ENCODE measurements at places on chromosomes 4 and X. TPM values are rescaled to one million over a fixed set of nuclear protein-coding genes. Genes with fewer than 3 reads are reported as not detected.

DNA sequence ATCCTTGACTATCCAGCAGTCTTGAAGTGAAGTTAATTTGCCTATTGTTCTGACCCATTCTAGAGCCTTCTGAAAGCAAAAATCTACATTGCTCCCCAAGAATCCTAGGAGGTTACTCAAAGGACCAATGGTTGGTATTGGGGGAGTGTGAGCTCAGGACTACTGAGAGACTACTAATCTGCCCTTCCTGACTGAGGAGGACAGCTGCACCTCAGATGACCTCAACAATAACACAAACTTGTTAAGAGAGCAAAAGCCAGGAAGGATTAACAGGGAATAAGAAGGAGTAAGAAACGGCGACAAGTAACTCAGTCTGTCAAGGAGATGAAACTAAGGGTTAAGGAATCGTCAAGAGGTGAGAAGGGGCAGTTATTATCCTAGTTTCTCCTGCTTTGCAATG lies 43.4 kb downstream of the IDS start:
- no peak for DNase-seq

DNA sequence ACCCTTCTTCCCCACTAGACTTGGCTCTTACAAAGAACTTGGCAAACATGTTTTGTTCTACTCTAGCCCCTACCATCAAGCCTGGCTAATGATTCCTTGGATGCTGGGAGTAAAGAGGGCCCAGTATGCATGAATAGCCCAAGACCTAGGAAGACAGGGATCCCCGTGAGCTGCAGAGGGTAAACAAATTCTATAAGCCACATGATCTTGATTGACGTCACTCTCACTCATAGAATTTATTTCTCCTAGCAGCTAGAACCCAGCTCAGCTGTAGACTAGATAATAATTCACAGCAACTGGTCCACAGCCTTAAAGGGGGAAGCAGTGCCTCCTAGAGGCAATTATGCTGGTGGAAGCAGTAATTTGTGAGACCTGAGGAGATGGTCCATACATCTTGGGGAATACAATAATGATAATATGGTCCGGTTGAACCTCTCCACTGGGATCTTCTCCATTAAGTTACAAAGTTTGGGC lies 16.1 kb upstream of the USO1 start:
- no peak for DNase-seq

GRCh38 chrX:23626651-23627050 lies 40.6 kb upstream of the PRDX4 start:
- DNase-seq: no peak

UVSSA gene
- 52.0 TPM for total RNA-seq

- DNase-seq: no peak
Observed at GRCh38 chrX:23327104-23327503, 7.5 kb upstream of the PTCHD1 start.

- no peak for DNase-seq
Observed at GRCh38 chr4:19982556-19982955, 269.1 kb upstream of the SLIT2 start.

PDCL2 gene
- total RNA-seq: not detected

- DNase-seq: no peak
Observed at GRCh38 chrX:148537556-148538182, 37.3 kb downstream of the AFF2 start.

- no peak for DNase-seq
Observed at GRCh38 chr4:127410201-127410600, 222.6 kb upstream of the INTU start.

- DNase-seq: no peak
Observed at GRCh38 chr4:11427121-11427996, 1.3 kb downstream of the HS3ST1 start.

DNA sequence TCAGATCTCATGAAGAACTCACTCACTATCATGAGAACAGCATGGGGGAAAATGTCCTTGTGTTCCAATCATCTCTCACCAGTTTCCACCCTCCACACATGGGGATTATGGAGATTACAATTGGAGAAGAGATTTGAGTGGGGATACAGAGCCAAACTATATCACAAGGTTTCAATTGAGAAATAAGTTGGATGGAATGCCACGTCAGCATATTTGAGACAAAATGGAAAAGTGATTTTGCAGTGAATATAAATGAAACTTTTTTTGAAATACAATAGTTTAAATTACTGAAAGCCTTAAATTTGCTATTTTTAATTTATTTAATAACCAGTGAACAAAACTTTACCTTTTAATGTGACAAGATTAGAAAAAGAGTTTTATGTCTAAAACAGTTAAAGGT lies 494.1 kb downstream of the PRR32 start:
- DNase-seq: no peak

DNA sequence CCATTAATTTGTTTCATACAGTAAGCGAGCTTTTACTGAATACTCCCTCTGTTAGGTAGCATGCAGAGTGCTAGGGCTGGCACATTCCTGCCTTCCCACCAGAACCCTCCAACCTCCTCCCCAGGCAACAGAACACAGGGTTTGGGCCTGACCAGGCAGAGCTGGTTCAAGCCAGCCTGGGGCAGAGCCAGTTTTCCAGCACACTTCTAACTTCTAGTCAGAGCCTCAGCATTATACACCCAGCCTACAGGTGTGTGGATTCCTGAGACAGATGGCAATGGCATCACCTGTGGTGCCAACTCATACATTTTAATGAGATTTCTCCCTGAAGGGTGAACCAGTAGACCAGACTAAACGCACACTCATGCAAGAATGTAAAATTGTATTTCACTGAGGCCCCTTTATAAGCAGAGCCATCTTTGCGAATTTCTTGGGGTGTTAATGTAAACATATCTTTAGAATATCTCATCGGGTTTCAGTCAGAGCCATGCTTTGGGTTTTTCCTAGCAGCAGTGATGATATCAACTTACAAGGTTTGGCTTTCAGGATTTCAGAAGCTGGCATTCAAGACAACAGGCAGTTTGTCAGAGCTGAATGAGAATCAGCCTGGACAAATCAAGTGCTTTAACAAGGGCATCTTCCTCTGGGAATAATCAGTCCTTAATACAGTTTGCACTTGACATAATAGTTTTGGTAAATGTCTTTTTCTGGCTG lies 92.0 kb downstream of the GATB start:
- DNase-seq: no peak

GRCh38 chrX:69060631-69061408 lies 104.4 kb downstream of the PJA1 start:
- no peak for DNase-seq

MID1 gene
- 30.5 TPM for total RNA-seq

DNA sequence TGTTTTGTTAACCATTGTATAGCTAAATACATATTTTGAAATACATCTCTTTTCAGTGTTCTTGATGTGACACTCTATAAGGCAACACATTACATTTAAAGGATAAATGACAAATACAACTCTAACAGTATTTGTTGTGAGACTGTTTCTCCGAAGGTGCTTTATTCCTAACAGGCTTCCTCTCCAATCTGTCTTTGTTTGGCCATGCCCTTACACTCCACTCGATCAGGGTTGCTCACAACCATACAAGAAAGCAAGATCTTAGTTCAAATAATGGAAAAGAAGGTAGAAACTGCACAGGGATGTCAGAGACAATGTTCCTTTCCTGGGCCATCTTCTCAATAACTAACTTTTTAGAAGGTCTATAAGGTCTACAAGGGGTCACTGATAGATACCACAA lies 36.5 kb downstream of the AMMECR1 start:
- no peak for DNase-seq

GRCh38 chr4:135949931-135950330 lies 1582.4 kb downstream of the PCDH18 start:
- no peak for DNase-seq

DNA sequence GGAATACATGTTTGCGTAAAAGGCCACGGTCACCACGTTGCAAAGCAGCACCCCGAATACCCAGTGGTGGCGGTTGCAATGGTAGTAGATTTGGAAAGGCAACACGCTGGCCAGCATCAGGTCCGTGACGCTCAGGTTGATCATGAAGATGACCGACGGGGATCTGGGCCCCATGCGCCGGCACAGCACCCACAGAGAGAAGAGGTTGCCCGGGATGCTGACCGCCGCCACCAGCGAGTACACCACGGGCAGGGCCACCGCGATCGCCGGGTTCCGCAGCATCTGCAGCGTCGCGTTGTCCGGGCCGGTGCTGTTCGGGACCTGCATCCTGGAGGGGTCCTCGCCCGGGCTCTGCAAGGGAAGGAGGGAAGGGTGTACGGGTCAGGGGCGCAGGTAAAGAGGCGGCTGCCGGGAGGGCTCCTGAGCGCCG lies 13.5 kb upstream of the ASMTL start:
- peak; percentile 76 for DNase-seq

DNA sequence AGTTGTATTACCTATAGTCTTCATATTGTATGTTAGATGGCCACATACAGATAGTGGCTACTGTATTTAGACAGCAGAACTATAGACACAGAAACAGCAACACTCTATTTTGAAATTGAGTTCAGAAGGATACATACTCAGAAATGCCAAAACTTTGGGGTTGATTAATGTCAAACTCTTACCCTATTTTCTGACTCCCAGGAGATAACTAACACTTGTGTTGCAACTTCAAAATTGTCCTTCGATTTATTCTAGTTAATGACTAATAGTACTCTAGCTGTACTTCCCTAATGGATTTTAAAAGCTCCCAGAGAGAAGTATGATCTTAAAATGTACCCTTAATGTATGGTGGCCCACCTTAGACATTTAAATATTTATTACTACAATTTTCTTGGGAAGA lies 229.9 kb upstream of the UGT8 start:
- no peak for DNase-seq

- no peak for DNase-seq
Observed at GRCh38 chr4:84647312-84647884, 64.5 kb downstream of the CDS1 start.

DNA sequence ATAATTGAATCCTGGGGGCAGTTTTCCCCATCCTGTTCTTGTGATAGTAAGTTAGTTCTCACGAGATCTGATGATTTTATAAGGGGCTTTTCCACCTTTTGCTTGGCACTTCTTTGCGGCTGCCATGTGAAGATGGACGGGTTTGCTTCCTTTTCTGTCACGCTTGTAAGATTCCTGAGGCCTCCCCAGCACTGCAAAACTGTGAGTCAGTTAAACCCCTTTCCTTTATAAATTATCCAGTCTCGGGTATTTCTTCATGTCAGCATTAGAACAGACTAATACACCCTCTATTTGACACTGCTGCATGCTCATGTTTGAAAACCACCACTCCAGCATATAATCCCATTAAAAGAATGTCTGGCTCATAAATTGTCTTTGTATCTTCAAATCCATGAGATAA lies 264.4 kb upstream of the ITM2A start:
- no peak for DNase-seq

DNA sequence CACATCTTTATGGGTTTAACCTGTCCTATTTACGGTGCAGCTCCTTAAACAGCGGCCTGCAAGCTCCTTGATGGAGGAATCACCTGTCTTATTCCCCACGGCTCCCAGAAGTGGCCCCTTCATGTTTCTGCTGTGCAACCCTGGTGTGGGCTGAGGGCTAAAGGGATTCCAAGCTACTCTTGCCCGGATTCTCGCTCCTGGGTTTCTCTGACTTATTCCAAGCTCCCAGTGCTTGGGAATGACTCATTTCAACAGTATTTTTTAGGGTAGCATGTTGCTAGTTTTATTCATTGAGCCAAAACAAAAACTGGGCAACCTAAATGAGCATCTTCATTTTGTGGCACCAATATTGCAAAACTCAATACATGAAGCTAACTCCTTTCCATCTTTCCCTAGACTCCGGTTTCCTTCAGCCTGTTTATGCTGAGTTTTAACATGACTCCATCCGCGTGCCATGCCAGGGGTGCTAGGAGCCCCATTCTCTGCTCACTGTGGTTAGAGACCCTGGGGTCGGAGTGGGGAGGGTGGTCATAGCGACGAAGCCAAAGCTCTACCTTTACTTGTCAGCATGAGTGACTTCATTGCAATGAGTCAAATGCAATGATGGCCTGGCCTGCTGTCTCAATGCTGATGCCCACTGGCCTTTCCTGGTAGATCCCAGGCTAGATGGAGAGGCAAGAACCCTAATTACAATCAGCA lies 349.7 kb downstream of the NR3C2 start:
- no peak for DNase-seq

DNA sequence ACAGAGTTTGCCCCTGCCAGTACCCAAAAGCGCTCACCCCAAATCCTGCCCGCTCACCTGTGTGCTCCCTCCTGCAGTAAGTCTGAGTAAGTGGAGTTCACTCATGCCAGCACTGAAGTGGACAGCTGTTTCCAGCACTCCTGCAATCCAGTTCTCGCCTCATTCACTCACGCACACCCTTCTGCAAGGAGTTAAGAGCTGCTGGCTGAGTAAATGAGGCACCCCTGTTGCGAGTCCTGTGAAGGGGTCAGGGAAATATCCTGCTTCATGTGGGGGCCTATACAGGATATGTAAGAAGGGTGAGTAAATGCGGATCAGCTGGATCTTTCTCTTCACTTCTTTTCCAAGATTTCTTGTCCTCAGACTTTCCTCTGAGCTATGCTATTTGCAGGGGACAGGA lies 23.5 kb downstream of the CXCL8 start:
- DNase-seq: no peak

PDE6B gene
- total RNA-seq: 11.1 TPM

TEC gene
- 5.9 TPM for total RNA-seq

- peak; percentile 87 for DNase-seq
Observed at GRCh38 chr4:89836897-89837384, at the start of gene SNCA. Gene SNCA (minus strand): TSS chr4:89837161. CDS start chr4:89835667, 1,494 bp downstream.

DNA sequence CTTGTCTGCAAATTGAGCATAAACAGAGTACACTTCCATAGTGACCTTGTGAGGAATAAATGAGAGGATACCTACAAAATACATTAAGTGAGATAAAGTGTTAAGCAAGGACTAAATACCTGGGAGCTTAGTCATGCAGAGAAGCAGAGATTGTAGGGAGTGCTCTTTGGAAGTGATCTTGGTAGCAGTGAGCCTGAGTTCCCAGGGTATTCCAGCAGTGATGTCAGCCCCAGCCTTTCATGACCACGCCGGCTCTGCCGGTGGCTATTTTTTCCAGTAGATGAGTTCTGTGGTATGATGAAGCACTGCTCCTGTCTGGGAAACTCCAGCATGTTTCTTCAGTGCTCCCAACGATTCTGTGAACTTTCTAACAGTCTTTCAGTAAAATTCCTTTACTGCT lies 391.5 kb upstream of the IGFBP7 start:
- no peak for DNase-seq

- DNase-seq: no peak
Observed at GRCh38 chr4:37795581-37796195, 30.8 kb upstream of the PGM2 start.

TNMD gene
- not detected for total RNA-seq

DNA sequence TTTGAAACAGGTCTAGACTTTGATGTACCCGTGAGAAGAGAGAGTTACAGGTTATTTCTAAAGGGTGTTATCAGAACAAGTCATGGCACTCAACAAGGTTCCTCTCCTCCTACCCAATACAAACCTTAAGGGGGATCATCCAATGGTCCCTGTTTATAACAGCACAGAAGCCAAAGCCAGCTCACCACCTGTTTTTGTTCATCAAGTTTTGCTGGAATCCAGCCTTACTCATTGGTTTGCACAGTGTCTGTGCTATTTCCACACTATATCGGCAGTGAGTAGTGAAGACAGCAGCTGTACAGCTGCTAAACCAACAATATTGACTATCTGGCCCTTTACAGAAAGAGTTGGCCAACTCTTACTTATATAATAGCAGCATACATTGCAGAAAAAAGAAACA lies 262.1 kb upstream of the STS start:
- no peak for DNase-seq

All from upper lobe of left lung (tissue), 6 donors.